ENCODE measurements at places on chromosomes 16 and 17. TPM values are rescaled to one million over a fixed set of nuclear protein-coding genes. Genes with fewer than 3 reads are reported as not detected.

HSF5 gene
- not detected for total RNA-seq

UNC13D gene
- 7.6 TPM for total RNA-seq

FA2H gene
- not detected for total RNA-seq

DRC7 gene
- not detected for total RNA-seq

NPIPA2 gene
- 7.3 TPM for total RNA-seq

SLC6A4 gene
- not detected for total RNA-seq

CRK gene
- total RNA-seq = 82.9 TPM

DHRS7C gene
- not detected for total RNA-seq

TSPAN10 gene
- total RNA-seq = 2.1 TPM

CACNG1 gene
- not detected for total RNA-seq

RPH3AL gene
- total RNA-seq = 0.89 TPM

NPB gene
- total RNA-seq = not detected

ZSCAN10 gene
- total RNA-seq = 1.4 TPM

NOD2 gene
- 4.2 TPM for total RNA-seq

DNAI2 gene
- total RNA-seq = not detected

CRHR1 gene
- total RNA-seq = not detected

FOXF1 gene
- total RNA-seq = not detected

VPS35L gene
- total RNA-seq = 50.2 TPM

ERN2 gene
- not detected for total RNA-seq

P2RX5 gene
- 4.8 TPM for total RNA-seq

CCL4L2 gene
- not detected for total RNA-seq

RAMP2 gene
- total RNA-seq = not detected

C17orf75 gene
- 11.5 TPM for total RNA-seq

PGP gene
- total RNA-seq = 12.0 TPM

VAT1L gene
- total RNA-seq = 1.1 TPM

GAS2L2 gene
- total RNA-seq = 0.23 TPM
